T-helper 2 cell (primary cell): ENCODE measurements at places on chromosomes 6 and 20.

DNA sequence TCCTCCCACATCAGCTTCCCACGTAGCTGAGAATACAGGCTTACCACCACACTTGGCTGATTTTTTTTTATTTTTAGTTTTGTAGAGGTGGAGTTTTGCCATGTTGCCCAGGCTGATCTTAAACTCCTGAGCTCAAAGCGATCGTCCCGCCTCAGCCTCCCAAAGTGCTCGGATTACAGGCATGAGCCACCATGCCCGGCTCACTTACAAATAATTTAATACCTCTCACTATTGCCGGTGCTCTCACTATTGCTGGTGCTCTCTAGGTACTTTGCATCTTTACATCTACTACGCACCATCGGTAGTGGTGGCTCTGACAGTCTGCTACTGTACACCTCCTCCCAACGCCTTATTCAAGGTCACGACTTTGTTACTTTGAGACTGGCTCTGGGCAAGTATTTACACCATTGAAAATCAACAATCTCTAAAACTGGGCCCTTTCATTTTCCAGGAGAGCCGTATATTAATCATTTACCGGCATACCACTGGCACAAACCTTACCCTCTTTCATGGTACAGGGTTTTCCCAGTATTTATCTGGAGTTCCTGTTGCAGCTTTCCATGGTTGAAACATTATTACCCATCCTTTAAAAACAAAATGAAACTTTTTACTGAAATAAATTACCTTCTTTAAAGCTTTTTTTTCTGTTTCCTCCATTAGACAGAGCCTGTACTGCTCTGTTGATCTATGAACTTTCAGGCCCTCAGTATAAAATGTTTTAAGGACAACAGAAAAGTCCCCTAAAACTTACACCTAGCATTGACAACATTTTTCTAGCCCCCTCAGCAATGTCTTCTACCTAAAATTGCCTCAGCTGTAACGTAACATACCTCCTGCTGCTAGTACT, 259.6 kb upstream of the PLCB4 start:
- DNase-seq: no peak

- no peak for DNase-seq
Observed at GRCh38 chr6:32086661-32087573, 22.2 kb downstream of the TNXB start.

GRCh38 chr6:157688275-157688959, 134.6 kb upstream of the SNX9 start:
- DNase-seq: no peak

DNA sequence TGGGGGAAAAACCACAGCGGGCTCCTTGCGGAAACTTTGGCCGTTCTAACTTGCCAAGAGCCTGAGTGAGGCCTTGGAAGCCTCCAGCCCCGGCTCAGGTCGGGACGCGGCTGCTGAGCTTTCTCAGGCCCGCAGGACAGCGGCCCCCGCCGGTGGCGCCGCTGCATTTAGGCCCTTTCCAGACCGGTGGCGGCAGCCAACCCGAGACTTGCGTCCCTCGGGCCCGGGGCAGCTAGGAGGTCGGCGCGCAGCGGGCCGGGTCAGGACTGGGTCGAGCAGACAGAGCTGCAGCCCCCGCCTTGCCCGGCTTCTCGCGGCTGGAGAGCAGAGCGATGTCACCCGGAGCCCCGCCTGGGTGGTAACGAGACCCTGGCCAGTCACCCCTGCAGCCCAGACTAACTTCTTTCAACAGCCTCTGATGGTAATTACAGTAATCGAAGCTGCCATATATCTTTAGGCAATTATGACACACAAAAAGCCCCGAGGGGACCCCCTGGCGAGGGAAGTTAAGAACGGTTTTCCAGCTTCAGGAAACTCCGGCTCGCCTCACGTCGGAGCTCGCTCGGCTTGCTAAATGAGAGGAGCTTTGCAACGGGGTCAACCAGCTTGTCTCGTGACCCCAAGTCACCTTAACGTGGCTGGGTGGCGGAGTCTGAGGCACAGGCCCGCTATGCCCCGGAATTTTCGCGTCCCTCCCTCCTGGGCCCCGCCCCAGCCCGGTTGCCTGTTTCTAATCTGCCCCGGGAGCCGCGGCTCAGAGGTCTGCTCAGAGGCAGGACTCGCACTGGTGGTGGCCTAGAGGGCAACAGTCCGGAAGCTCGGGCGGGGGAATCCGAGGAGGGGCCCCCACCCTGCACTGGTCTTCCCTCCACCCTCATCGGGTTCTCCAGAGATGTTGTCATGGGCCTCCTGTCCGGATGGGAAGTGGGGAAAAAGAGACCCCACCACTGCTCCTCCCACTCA, 3.0 kb downstream of the NR2E1 start:
- no peak for DNase-seq

- no peak for DNase-seq
Observed at GRCh38 chr6:15734118-15734897, 71.5 kb upstream of the DTNBP1 start.

GRCh38 chr6:114085211-114085610, 114.3 kb upstream of the HDAC2 start:
- no peak for DNase-seq

- no peak for DNase-seq
Observed at GRCh38 chr6:161088676-161089328, 97.2 kb downstream of the MAP3K4 start.
